Muscle of leg (tissue), 16 donors: ENCODE measurements at places on chromosomes 2 and 18. TPM values are rescaled to one million over a fixed set of nuclear protein-coding genes. Genes with fewer than 3 reads are reported as not detected.

GRCh38 chr2:169397697-169398096, 35.4 kb upstream of the LRP2 start:
- peak; percentile 8 for DNase-seq

DNA sequence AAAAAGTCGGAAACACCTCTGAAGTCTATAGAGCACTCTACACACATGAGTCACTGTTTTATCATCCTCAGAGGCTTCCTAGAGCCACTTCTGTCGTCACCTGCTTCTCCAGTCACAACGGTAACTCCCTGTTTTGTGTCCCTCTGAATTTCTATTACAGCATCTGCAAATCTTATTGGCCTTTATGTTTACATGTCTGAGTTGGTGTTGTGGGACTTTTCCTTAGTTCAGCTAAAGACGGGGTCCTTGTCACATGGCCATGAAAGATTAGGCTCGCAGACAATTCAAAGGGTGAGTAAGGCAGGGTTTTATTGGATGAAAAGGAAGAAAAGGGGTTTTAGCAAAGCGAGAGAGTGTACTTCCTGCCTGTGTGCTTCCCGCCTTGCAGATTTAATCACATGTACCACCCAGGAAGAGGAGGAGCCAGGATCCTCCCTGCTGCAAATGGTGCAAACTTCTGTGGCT, 185.6 kb downstream of the LPIN1 start:
- DNase-seq, result no peak

GRCh38 chr2:64823794-64824193, 165.4 kb upstream of the SLC1A4 start:
- DNase-seq, result no peak

- DNase-seq, result no peak
Measured at GRCh38 chr18:79372991-79373390, 22.7 kb upstream of the NFATC1 start.

DNA sequence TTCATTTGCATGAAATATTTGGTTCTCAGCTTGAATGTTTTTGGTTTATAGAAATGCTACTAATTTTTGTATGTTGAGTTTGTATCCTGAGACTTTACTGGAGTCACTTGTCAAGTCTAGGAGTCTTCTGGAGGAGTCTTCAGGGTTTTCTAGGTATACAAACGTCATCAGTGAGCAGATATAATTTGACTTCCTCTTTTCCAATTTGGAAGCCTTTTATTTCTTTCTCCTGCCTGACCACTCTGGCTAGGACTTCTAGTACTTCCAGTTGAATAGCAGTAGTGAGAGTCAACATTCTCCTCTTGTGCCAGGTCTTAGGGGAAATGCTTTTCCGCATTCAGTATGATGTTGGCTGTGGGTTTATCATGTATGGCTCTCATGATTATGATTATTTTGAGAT, 55.4 kb upstream of the THUMPD2 start:
- DNase-seq, result no peak

- no peak for DNase-seq
Measured at GRCh38 chr2:233011702-233012131, 1.3 kb downstream of the NGEF start.

DNA sequence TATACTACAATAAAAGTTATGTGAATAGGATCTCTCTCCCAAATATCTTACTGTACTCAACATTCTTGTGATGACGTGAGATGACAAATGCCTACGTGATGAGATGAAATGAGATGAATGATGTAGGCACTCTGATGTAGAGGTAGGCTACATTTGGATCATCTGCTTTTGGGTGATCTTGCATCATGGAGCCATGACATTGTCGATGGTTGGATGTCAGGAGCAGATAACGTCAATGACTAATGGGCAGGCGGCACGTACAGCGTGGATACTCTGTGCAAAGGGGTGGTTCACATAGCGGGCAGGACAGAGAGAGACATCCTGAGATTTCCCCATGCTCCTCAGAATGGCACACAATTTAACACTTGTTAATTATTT, 40.8 kb upstream of the PPP1R1C start:
- DNase-seq, result no peak

GRCh38 chr2:130304726-130305125, 38.0 kb upstream of the IMP4 start:
- no peak for DNase-seq

DNA sequence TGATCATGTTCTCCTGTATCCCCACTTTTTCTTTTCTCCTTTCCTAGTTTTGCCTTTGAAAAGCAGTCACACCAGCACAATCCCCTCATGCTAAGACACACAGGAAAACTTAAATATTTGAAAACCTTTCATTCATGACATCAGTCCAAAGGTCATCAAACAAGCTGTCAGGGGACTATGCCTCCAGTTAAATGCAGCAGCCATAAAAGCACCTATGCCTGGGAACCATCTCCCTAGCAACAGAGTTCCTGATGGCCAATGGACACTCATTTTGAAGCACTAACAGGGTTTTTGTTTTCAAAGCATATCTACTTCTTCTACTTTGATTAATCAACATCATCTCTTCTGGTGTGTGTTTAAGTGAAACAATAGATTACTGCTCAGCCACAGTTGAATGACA, 286.4 kb upstream of the PARD3B start:
- no peak for DNase-seq

GRCh38 chr2:10887476-10887875, 24.3 kb upstream of the KCNF1 start:
- no peak for DNase-seq

DNA sequence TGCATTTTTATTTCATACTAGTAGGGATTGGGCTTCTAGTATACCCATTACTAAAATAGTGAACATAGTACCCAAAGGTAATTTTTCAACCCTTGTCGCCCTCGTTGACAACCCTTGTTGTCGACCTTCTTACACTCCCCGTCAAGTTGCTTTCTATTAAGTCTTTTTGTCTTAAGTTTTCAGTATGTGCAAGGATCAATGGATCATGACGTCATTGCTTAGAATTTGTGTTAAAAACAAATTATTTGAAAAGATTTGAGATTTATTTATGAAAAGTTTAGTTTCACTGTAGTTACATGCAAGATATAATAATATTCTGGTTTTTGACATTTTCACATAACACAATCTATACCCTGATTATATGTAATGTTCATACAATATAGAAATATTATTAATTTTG, 110.4 kb downstream of the CBLN2 start:
- no peak for DNase-seq

- DNase-seq, result peak; percentile 90
Measured at GRCh38 chr18:59957957-59958356, 58.2 kb downstream of the PMAIP1 start.

DNA sequence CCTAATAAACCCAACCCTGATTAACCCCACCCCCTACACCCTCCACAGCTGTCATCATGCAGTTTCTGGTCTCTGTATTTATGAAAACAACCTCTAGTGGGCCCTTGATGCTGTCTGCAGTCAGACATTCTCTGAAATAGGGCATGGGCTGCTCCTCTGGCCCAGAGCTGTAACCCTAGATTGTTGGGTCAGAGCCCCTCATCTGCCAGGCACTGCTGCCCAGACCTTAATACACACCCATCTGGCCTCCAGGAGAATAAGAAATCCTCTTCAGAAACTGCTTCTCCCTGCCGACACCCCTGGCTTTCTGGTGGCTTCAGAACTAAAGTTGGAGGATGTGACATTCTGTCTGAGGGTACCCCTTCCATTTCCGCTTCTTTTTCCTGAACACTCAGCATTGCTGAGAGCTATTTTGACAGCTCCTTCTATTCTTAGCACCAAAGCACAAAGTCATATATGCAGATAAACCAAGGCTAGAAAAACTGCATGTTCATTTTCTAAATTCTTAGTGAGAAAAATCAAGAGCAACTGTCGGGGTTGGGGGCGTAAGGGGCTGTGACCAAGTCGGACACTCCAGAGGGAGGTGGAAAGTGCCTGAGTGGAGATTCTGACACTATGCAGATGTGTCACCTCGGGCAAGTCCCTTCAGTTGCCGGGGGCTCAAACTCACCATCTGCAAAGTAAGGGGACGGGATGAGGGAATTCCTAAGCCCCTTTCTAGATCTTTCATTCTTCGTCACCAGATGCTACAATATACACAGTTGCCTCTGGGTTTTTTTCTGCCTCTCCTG, 28.7 kb downstream of the SRSF7 start:
- DNase-seq, result peak; percentile 31

DNA sequence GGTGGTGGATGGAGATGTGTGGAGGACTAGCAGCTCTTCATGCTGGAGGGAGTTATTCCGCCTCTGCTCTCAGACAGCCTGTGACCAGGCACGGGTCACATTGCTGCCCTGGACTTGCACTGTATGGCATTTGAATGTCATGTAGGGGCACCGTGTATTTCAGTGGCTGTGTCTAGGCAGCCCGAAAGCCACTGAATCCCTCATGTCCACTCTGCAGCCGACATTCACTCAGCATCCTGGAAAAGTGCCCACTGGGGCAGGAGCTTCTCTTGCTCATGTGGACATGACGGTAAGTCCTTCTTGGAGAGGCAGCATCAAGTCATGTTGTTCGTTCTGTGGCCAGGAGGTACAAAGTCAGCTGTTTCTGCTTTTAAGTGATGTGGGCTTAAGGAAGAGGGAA, 127.9 kb downstream of the SH3RF3 start:
- DNase-seq, result peak; percentile 42

- DNase-seq, result no peak
Measured at GRCh38 chr2:11754700-11755015, 8.2 kb downstream of the LPIN1 start.

DNA sequence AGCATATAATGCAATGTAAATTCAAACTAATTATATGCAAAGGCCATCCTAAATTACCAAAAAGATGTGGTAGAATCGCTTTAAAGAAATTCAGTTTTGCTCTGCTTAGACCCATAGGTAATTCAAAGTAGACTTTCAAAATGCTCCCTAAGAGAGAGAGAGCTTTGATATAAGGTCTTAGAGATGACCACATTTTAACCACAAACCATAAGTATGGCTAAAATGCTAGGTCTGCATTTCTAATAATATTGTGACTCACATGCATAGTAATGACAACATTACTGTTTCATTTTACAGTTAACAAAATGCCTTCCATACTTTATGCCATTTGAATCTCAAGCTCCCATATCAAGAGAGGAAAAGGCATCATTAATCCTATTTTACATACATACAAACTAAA, 144.5 kb downstream of the RAD51AP2 start:
- DNase-seq, result no peak

DNA sequence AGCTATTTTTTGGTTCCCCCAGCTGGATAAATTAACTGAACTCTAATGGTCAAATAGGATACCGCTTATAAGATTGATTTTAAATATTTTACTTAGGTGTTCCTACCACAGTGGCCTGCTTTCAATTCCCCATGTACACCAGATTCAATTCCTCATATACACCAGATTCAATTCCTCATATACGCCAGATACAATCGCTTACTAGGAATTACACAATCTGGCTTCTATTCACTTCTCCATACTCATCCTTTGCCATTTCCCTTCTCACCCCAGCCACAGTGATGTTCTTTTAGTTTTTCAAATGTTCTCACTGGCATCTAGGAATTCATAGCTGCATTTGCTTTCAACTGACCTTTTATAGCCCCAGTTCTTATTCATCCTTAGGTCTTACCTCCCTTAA, 66.5 kb downstream of the SLC40A1 start:
- peak; percentile 56 for DNase-seq

DNA sequence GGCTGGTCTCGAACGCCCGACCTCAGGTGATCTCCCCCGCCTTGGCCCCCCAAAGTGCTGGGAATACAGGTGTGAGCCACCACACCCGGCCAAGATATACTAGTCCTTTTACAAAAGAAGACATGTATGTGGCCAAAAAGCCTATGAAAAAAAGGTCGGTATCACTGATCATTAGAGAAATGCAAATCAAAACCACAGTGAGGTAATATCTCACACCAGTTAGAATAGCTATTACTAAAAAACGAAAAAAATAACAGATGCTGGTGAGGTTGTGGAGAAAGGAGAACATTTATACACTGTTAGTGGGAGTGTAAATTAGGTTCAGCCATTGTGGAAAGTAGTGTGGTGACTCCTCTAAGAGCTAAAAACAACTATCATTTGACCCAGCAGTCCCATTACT, 26.4 kb downstream of the KLHL23 start:
- DNase-seq, result no peak

- no peak for DNase-seq
Measured at GRCh38 chr2:127654084-127654837, 8.3 kb downstream of the GPR17 start.

DNA sequence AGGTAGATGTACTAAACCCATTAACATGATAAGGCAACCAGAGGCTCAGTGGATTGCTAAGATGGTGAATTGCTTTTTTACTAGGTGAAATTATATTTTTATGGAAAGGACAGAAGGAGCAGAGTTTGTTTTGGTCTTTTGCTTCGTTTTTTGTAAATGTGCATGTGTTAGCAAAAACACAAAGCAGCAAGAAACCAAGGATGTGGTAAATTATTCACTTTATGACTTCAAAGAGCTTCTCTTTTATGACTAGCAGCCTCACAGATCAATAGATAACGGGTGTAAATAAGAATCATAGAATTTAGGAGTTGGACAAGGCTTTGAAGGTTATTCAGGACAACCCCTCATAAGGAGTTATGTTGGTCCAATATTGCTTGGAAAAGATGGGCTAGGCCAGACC, 615.0 kb downstream of the DPP10 start:
- DNase-seq, result no peak

GRCh38 chr2:119746836-119747686, 12.7 kb upstream of the PTPN4 start:
- no peak for DNase-seq

DNA sequence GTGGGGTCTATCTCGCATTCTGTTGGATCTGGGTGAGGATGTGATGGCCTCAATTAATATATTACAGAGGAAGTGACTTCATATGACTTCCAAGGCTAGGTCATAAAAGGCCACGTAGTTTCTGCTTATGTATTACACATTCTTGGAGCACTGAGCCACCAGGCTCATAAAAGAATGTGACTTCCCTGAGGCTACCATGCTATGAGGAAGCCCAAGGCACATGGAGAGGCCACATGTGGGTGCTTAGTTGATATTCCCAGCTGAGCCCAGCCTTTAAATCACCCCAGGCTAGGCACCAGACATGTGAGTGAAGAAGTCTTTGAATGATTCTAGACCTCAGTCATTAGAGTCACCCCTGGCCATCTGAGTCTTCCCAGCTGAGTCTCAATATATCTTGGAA, 13.3 kb upstream of the REEP1 start:
- no peak for DNase-seq

DNA sequence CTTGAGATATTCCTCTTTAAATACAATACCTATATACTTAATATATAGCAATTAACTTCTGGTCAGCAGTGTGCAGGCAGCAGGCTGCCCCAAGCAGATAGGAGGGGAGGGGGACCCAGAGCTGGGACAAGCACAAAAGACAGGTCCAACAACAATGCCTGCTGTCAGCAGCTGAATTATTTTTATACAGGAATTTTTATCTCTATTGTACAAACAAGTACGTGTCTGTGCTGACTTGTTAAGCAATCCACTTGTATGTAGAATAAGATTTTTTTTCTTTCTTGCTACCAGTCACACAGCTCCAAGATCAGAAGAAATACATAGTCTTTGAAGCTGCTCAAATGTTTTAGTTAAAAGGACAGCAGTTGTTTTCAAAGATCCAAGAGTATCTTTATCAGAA, 16.7 kb downstream of the BCL11A start:
- DNase-seq, result no peak

- no peak for DNase-seq
Measured at GRCh38 chr2:210752532-210752931, 196.1 kb downstream of the CPS1 start.

SERPINB11 gene
- polyA plus RNA-seq, result not detected

SERPINB3 gene
- polyA plus RNA-seq, result not detected

FAM228A gene
- 0.47 TPM for polyA plus RNA-seq

VAMP5 gene
- 43.2 TPM for polyA plus RNA-seq

SLC8A1 gene
- 6.9 TPM for polyA plus RNA-seq

ACADL gene
- 5.7 TPM for polyA plus RNA-seq

CXCR4 gene
- polyA plus RNA-seq, result 30.4 TPM

DPYSL5 gene
- 15.2 TPM for polyA plus RNA-seq

PCARE gene
- 0.15 TPM for polyA plus RNA-seq

TEX44 gene
- polyA plus RNA-seq, result not detected
